ENCODE measurements at places on chromosomes 6 and 20. TPM values are rescaled to one million over a fixed set of nuclear protein-coding genes. Genes with fewer than 3 reads are reported as not detected.

- H3K27ac ChIP-seq, result no peak overlapping the region
- H3K36me3 ChIP-seq, result no peaks in the 10 kb centered on the region
- no peak overlapping the region for H3K4me3 ChIP-seq
- DNase-seq, result no peak
- no peaks in the 10 kb centered on the region for H3K4me1 ChIP-seq
These were observed 237.1 kb downstream of the SMOC2 start for GRCh38 chr6:168678077-168678476.

DNA sequence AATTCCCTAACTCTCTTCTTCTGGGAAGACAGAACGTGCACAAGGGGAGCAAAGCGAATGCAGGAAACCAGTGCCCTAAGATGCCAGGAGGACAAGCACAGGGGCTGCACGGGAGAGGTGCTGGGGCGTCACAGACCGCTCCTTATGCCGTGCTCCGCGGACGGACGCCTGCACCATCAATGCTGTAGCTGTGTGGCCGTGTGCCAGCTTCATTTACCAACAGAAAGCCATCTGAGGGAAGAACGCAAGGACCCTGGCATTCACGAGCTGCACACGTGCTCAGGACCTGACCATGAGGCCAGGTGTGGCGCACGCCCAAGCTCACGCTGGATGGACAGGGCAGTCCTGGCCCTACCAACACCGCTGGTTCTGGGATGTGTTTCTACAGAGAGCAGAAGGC, 35.4 kb downstream of the WDR27 start:
- H3K27ac ChIP-seq, result no peak overlapping the region
- no peaks in the 10 kb centered on the region for H3K27me3 ChIP-seq
- H3K4me1 ChIP-seq, result peaks cover 9% of the 10 kb centered on the region
- peaks cover 18% of the 10 kb centered on the region for H3K36me3 ChIP-seq
- DNase-seq, result no peak
- no peak overlapping the region for H3K4me3 ChIP-seq

GRCh38 chr20:15475483-15475882, 1097.8 kb downstream of the KIF16B start:
- no peaks in the 10 kb centered on the region for H3K27me3 ChIP-seq
- no peaks in the 10 kb centered on the region for H3K36me3 ChIP-seq
- no peaks in the 10 kb centered on the region for H3K4me1 ChIP-seq
- DNase-seq, result peak; percentile 43

- H3K27me3 ChIP-seq, result no peaks in the 10 kb centered on the region
- no peak overlapping the region for H3K27ac ChIP-seq
- DNase-seq, result no peak
- H3K4me1 ChIP-seq, result no peaks in the 10 kb centered on the region
These were observed 53.6 kb upstream of the LRRC1 start for GRCh38 chr6:53741034-53741823.

- H3K27ac ChIP-seq, result peak overlapping the region; percentile 95
- no peaks in the 10 kb centered on the region for H3K36me3 ChIP-seq
- peaks cover 38% of the 10 kb centered on the region for H3K4me1 ChIP-seq
- H3K27me3 ChIP-seq, result no peaks in the 10 kb centered on the region
- DNase-seq, result peak; percentile 55
- peak overlapping the region; percentile 99 for H3K4me3 ChIP-seq
These were observed 1.0 kb downstream of the RALGAPA2 start for GRCh38 chr20:20711413-20711812.

DNA sequence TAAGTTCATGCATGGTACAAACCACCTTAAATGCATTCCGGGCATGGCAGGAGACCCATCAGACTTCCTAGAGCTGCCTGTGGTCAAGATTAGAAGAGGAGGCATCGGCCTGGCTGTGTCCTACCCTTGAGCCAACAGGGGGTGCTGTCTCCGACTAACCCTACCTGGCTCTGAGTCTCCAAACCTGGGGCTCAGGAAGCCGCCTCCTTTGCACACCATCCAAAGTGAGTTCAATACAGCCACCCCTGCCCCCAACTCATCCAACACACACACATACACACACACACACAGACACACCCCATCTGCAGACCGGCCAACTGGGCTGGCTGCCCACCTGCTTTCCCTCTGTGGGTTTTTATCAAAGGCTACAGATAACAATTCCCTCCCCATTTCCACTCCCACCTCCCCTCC, 77.0 kb downstream of the JPH2 start:
- H3K36me3 ChIP-seq, result no peaks in the 10 kb centered on the region
- no peak overlapping the region for H3K27ac ChIP-seq
- H3K4me3 ChIP-seq, result no peak overlapping the region
- no peak for DNase-seq
- H3K27me3 ChIP-seq, result no peaks in the 10 kb centered on the region
- H3K4me1 ChIP-seq, result peaks cover 31% of the 10 kb centered on the region

DNA sequence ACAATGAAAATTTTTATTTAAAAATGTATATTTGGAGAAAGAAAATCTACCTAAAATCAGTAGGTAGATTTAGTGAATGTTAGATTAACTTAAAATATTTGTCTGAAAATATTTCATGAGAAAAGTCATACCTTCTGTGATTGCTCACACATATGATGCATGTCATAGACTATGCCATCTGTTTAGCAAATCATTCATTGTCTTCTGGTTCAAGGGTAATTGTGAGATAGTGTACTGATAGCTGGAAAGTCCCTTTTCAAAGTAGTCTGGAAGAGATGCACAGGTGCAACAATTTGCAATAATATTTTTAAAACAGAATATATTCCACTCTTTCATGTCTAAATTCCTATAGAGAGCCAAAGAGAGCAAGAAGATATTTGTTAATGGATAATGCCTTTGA, 21.0 kb upstream of the RNF217 start:
- no peak for DNase-seq
- H3K27me3 ChIP-seq, result no peaks in the 10 kb centered on the region
- no peak overlapping the region for H3K27ac ChIP-seq
- H3K36me3 ChIP-seq, result no peaks in the 10 kb centered on the region

- no peaks in the 10 kb centered on the region for H3K27me3 ChIP-seq
- no peak overlapping the region for H3K27ac ChIP-seq
- H3K36me3 ChIP-seq, result peaks cover 5% of the 10 kb centered on the region
These were observed 39.6 kb downstream of the JAG1 start for GRCh38 chr20:10634211-10634610.

DNA sequence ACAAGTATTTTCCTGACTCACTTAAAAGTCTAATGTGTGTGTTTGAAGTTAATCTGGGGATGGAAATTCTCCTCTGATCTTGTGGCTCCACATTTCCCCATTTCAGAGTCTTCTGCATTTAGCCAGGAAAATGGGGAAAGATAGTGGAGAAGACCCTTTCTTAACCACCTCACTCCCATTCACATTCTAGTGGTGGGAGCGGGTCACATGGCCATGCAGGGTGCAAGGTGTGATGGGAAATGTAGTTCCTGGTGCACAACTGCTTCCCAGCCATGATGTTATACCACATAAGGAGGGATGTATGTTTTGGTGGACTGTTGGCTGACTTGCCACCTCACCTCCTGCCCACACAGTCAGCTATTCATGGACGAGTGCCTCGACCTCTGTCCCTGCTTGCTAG, 61.8 kb downstream of the BANF2 start:
- H3K27me3 ChIP-seq, result no peaks in the 10 kb centered on the region
- no peaks in the 10 kb centered on the region for H3K36me3 ChIP-seq
- DNase-seq, result peak; percentile 26

DNA sequence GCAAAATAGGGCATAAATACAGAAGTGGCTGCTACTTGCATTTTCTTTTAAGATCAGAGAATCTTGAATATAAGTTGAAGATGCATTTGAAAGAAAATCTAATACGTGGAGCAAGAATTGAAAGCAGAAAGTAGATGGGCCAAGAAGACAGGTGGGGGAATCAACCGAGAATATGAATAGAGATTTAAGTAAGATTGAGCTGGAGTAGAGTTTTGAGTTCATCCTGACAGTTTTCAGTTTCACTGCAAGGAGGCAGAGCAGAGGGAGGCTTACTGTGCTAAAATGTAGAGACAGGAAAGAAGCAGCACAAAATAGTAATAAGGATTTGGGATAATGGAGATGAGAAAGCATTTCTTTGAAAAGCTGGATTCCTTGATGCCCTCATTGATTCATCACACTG, 214.5 kb downstream of the GJA1 start:
- no peak overlapping the region for H3K27ac ChIP-seq
- no peaks in the 10 kb centered on the region for H3K36me3 ChIP-seq
- DNase-seq, result no peak
- no peaks in the 10 kb centered on the region for H3K4me1 ChIP-seq
- H3K27me3 ChIP-seq, result no peaks in the 10 kb centered on the region

DNA sequence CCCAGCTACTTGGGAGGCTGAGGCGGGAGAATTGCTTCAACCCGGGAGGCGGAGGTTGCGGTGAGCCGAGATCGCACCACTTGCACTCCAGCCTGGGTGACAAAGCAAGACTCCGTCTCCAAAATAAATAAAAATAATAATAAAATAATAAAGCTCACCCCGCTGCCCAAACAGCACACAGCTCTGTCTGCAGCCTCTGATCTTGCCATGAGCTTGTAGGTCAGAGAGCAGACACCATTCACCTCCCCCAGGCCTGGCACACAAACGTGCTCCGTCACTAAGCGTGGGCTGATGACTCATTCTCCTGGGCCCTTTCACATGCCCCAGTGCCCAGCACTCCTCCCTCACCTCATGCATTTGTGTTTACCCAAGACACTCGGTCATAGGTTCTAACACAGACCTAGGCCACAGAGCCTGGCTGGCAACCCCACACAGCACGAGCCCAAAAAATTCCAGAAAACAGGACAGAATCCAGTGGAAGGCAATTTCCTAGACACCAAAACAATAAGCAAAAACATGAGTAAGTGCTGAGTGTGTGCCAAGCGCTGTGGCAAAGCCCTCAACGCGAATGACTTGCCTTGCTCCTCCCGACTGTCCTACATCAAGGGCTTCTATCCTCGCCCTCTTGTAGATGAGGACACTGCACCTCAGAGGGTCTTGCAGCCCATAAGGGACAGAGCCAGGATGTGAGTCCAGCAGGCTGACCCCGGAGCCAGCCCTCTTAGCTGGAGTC, 18.0 kb downstream of the ATP9A start:
- H3K27me3 ChIP-seq, result no peaks in the 10 kb centered on the region
- DNase-seq, result peak; percentile 87
- no peak overlapping the region for H3K4me3 ChIP-seq
- no peaks in the 10 kb centered on the region for H3K36me3 ChIP-seq
- H3K27ac ChIP-seq, result peak overlapping the region; percentile 85

DNA sequence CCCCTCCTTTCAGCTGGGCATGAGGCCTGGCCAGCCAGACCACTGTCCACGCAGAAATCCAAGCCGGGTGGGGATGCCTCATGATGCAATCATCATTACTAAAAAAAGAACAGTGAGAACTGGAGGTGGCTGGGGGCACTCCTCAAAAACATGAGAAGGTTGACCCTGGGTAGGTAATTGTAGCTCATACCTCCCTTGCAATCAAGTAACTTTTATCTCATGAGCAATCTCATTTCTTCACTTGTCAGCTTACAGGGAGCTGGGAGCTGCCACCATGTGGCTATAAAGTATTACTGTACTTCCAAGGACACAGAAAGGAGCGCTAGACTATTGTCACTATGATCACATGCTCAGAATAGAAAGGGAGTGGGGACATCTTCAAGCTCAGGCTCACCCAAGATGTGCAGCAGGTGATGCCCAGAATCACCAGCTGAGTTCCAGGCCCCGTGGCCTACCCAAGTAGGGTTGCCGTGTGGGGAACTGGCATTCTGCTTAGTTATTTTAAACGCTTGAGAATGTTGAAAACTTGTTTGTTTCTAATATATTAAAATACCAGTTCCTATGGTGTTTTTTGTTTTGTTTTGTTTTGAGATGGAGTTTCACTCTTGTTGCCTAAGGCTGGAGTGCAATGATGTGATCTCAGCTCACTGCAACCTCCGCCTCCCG, 3.0 kb upstream of the CDH26 start:
- DNase-seq, result peak; percentile 31
- no peaks in the 10 kb centered on the region for H3K36me3 ChIP-seq
- no peaks in the 10 kb centered on the region for H3K4me1 ChIP-seq
- H3K27ac ChIP-seq, result no peak overlapping the region

DNA sequence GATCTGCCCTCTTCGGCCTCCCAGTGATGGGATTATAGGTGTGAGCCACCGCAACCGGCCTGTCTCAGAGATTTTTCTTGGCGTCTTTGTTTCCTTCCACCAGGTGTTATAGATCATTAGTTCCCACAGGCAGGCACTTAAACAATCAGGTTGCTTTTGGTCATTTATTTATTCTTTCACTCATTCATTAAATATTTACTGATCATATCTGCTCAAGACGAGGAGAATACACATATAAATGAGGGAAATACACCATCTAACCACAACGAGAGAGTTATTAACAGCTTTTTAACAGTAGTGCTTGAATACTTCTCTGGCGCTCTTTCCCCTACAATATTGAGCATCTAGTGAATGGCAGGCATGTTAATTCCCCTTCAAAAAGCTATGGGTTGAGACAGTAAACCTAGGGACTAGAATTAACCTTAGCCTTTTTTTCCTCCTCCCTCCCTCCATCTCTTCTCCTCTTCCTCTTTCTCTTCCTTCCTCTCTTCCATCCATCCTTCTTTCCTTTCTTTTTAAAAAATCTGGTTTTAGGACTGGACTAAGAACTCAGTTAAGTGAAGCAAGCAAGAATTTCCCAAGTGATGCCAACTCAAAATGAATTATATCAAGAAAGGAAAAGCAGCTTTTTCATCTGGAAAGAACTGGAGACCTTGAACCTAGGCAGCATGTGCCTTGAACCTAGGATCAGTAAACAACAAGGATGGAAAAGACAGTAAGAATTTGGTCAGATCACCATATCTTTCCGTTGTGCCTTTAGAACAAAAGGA, 41.1 kb upstream of the RFPL4B start:
- H3K4me3 ChIP-seq, result no peak overlapping the region
- H3K27me3 ChIP-seq, result no peaks in the 10 kb centered on the region
- H3K27ac ChIP-seq, result no peak overlapping the region
- DNase-seq, result no peak
- H3K4me1 ChIP-seq, result no peaks in the 10 kb centered on the region

DNA sequence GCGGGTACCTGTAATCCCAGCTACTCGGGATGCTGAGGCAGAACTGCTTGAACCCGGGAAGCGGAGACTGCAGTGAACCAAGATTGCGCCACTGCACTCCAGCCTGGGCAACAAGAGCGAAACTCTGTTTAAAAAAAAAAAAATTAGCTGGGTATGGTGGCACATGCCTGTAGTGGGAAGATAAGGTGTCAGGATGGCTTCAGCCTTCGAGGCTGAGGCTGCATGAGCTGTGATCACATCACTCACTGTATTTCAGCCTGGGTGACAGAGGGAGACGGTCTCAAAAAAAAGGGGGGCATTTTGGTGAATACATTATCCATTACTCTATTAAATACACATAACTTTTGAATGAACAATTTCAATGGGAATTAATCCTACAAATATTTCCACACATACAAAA, 32.4 kb downstream of the SNX3 start:
- no peaks in the 10 kb centered on the region for H3K4me1 ChIP-seq
- no peaks in the 10 kb centered on the region for H3K36me3 ChIP-seq
- H3K4me3 ChIP-seq, result no peak overlapping the region
- H3K27me3 ChIP-seq, result no peaks in the 10 kb centered on the region

The HCK gene
- 4.9 TPM for total RNA-seq

The SIM1 gene
- total RNA-seq, result 0.43 TPM

The ASIP gene
- not detected for total RNA-seq

The BTNL2 gene
- not detected for total RNA-seq

The C6orf132 gene
- 27.4 TPM for total RNA-seq

The CTAGE9 gene
- total RNA-seq, result not detected

The DEFB113 gene
- total RNA-seq, result not detected

The ZNF831 gene
- 1.2 TPM for total RNA-seq

Measured in stomach (tissue), 19 donors.